H1 (cell line): ENCODE measurements at places on chromosomes 11 and 22. TPM values are rescaled to one million over a fixed set of nuclear protein-coding genes. Genes with fewer than 3 reads are reported as not detected.

BTG4 gene
- total RNA-seq, result not detected in 2 replicates

GRCh38 chr11:121672630-121673487 is 220.1 kb upstream of the SORL1-AS1 start:
- H3K27ac ChIP-seq, result no peak overlapping the region
- H3K36me3 ChIP-seq, result no peaks in the 10 kb centered on the region
- H3K4me1 ChIP-seq, result no peaks in the 10 kb centered on the region
- H3K4me3 ChIP-seq, result no peak overlapping the region
- no peak for DNase-seq
- no peaks in the 10 kb centered on the region for H3K27me3 ChIP-seq

POU2AF2 gene
- total RNA-seq, result not detected in 2 replicates

DNA sequence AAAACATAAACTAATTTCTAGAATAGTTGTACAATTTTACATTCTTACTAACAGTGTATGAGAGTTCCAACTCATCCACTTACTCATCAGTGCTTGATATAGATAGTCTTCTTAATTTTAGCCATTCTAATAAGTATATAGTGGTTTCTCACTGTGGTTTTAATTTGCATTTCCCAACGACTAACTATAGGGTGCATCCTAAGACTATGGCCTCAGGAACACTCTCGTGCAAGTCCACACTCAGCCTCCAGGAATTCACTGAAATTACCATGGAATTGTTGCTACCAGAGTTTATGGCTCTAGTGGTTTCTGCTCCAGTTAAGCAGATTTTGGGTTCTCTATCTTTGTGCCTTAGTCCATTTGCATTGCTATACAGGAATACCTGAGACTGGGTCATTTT is 60.1 kb upstream of the GUCY1A2 start:
- H3K36me3 ChIP-seq, result no peaks in the 10 kb centered on the region
- no peaks in the 10 kb centered on the region for H3K4me1 ChIP-seq
- no peak for DNase-seq
- no peak overlapping the region for H3K4me3 ChIP-seq
- H3K27ac ChIP-seq, result no peak overlapping the region
- H3K27me3 ChIP-seq, result no peaks in the 10 kb centered on the region

DNA sequence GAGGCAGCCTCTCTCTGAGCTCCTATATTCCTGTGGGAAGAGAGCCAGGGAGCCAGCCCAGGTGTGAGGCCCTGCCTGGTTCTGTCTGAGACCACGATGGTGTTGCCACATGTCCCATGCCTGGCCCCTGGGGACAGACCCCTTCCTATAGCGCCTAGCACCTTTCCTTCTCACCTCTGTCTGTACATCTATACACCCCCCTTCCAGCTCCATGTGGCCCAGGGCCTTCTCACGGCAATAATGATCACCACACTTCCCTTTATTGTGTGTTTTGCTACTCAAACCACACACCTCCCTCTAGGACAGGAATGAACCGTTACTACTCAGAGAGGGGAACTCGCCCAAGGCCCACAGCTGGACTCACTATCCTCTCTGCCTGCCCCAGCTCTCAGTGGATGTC is 12.8 kb downstream of the CD82 start:
- no peaks in the 10 kb centered on the region for H3K4me1 ChIP-seq
- H3K4me3 ChIP-seq, result no peak overlapping the region
- H3K27me3 ChIP-seq, result no peaks in the 10 kb centered on the region
- no peaks in the 10 kb centered on the region for H3K36me3 ChIP-seq
- no peak overlapping the region for H3K27ac ChIP-seq
- DNase-seq, result no peak

DNA sequence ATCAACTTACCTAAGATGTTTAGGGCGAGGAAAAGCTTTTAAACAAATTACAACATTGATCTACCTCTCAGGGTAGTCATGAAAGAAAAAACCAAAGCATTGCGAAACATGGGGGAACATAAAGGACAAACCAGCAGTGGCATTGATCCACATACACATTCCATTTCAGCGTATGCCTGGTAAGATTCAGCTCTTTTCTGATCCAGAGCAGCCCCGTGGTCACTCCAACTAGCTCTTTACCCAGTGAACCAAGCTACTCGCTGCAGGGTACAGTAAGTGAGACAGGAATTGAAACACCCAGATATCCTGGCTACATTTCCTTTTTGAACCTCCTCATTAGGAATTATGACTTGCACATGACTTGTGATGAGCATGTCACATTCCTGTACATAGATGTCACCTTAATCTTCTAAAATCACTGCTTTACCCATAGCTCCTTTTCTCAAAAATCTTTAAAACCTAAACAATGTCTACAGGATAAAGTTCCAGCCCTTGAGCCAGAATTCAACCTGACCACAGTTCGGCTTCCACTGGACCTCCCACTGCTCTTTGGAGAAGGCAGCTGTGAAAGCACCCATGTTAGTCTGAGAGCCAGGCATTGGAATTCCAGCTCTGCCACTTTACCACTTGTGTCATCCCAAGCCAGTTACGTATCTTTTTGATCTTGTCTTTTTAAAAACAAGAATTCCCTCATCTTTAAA is 42.9 kb upstream of the AKIP1 start:
- no peak overlapping the region for H3K27ac ChIP-seq
- H3K36me3 ChIP-seq, result no peaks in the 10 kb centered on the region
- DNase-seq, result no peak
- no peaks in the 10 kb centered on the region for H3K27me3 ChIP-seq
- H3K4me1 ChIP-seq, result no peaks in the 10 kb centered on the region; the same call in 1 of the 2 replicates

DNA sequence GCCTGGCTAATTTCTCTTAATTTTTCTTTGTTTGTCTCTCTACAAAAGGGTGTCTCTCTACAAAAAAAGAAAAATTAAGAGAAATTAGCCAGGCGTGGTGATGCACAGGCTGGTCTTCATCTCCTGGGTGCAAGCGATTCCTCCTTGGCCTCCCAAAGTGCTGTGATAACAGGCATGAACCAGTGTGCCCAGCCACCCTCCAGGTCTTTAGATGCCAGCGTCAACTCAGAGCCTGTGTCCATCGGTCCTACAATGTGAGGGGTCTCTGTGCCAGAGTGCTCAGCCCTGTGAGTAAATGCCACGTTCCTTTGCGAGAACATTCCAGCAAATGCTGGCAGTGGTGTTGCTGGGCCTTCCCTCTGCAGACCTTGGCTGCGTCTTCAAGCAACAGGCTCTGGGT is 62.7 kb downstream of the IGF2 start:
- no peaks in the 10 kb centered on the region for H3K4me1 ChIP-seq
- H3K27ac ChIP-seq, result no peak overlapping the region
- H3K36me3 ChIP-seq, result no peaks in the 10 kb centered on the region
- no peak for DNase-seq
- H3K27me3 ChIP-seq, result no peaks in the 10 kb centered on the region; the same call in 1 of the 2 replicates

SMC1B gene
- not detected in 2 replicates for total RNA-seq

DNA sequence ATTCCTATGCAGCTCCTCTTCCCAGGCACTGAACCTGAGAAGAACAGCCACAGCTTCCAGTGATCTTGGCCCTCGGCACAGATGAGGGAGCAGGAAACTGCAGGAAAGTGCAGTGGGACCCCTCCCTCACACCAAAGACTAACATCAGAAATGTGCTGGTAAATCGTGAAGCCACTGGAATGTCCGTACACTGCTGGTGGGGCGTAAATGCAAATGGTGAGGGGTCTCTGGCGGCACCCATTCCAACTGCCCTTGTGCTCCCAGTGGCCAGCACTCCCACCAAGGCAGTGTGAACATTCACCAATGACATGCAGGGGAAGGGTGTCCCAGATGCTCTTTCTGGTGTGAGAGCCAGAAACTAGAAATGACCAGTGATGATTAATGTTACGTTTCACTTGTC is 574.0 kb downstream of the BRD1 start:
- H3K27me3 ChIP-seq, result no peaks in the 10 kb centered on the region
- H3K36me3 ChIP-seq, result no peaks in the 10 kb centered on the region
- no peak for DNase-seq
- H3K27ac ChIP-seq, result no peak overlapping the region
- no peak overlapping the region for H3K4me3 ChIP-seq
- no peaks in the 10 kb centered on the region for H3K4me1 ChIP-seq

MYO7A gene
- 1.9 and 2.4 TPM in 2 replicates for total RNA-seq

GRCh38 chr22:25021976-25022711 is 69.6 kb downstream of the KIAA1671 start:
- no peak overlapping the region for H3K4me3 ChIP-seq
- H3K36me3 ChIP-seq, result no peaks in the 10 kb centered on the region
- DNase-seq, result no peak
- no peak overlapping the region for H3K27ac ChIP-seq
- no peaks in the 10 kb centered on the region for H3K4me1 ChIP-seq
- H3K27me3 ChIP-seq, result no peaks in the 10 kb centered on the region

DNA sequence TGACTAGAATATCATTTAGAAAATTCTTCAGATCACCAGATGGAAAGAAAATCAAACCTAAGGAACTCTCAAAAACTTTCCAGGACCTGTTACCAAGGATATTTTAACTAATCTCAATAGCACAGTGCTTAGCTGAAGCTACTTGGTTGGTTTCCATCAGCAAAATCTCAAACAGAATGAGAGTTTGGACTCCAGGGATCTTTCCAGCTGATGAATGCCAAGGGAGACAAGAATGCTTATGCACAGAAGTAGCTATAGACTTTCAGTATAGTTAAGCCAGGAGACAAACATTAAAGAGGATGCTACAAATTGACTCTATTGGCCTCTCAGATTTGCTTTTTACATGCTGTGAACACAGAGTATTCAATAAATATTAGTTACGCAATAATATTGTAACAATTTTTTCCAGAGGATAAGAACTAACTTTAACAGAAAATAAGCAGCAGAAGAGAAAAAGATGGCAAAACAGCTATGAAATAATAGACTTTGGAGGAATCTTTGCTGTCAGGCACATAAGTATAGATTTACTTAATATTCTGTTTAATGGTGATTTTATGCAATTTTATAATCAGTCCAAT is 331.4 kb downstream of the DLG2 start:
- no peaks in the 10 kb centered on the region for H3K4me1 ChIP-seq
- H3K27me3 ChIP-seq, result no peaks in the 10 kb centered on the region
- H3K4me3 ChIP-seq, result no peak overlapping the region
- H3K36me3 ChIP-seq, result no peaks in the 10 kb centered on the region
- no peak for DNase-seq

- DNase-seq, result no peak
- H3K36me3 ChIP-seq, result no peaks in the 10 kb centered on the region
- no peak overlapping the region for H3K27ac ChIP-seq
- H3K4me3 ChIP-seq, result no peak overlapping the region
These were observed 38.3 kb downstream of the SC5D start for GRCh38 chr11:121330614-121331435.

- peak overlapping the region; percentile 70 for H3K4me3 ChIP-seq
- H3K36me3 ChIP-seq, result no peaks in the 10 kb centered on the region
- H3K4me1 ChIP-seq, result peaks cover 11% of the 10 kb centered on the region
These were observed 1.2 kb downstream of the TSPO start for GRCh38 chr22:43152357-43153071.

DNA sequence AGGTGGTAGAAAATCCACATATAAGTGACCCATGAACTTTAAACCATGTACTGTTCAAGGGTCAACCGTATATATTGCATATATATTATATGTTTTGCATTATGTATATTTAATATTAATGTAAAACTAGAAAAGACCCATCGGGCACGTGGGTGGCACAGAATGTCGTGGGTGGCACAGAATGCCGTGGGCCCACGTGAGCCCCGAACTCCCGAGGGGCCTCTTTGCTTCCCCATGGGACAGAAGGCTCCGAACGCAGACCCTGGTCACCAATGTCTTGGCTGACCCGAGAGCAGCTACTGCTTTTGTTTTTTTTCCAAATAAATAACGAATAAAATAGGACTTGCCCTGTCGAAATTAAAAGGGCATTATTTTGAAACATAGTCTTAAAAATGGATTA is 415.4 kb downstream of the BRD1 start:
- no peak for DNase-seq
- H3K27me3 ChIP-seq, result no peaks in the 10 kb centered on the region
- H3K4me3 ChIP-seq, result no peak overlapping the region

OR4A16 gene
- total RNA-seq, result not detected in 2 replicates

DNA sequence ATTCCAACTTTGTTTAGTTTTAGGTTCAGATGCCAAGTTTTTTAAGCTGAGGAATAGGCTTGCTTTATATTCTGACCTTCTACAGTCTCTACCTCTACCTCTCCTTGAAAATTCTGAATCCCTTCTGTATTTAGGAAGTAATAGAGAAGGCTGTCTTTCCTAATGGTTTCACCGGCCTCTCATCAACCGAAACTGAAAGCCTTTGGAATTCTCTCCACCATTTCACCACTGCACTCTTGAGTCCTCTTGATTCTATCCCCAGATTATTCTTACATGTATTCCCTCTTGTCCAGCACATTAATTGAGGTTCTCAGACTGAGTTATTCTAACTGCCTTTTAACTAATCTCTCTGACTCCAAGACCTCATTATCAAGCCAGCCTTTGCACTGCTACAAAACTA is 67.7 kb upstream of the PICALM start:
- H3K4me3 ChIP-seq, result no peak overlapping the region
- H3K27me3 ChIP-seq, result no peaks in the 10 kb centered on the region
- no peak for DNase-seq
- H3K27ac ChIP-seq, result no peak overlapping the region
- no peaks in the 10 kb centered on the region for H3K36me3 ChIP-seq

SLC7A4 gene
- 0.27 TPM in 1 of 2 replicates, not detected in the other for total RNA-seq

RCE1 gene
- total RNA-seq, result 33.7 and 35.8 TPM in 2 replicates

GRCh38 chr22:26516503-26516902 is 4.2 kb upstream of the TFIP11 start:
- no peaks in the 10 kb centered on the region for H3K27me3 ChIP-seq
- no peak for DNase-seq
- peaks cover 1% of the 10 kb centered on the region; the same call in 1 of the 2 replicates for H3K4me1 ChIP-seq
- no peaks in the 10 kb centered on the region for H3K36me3 ChIP-seq
- H3K27ac ChIP-seq, result no peak overlapping the region

GRCh38 chr11:2473361-2474058 is 28.7 kb downstream of the KCNQ1 start:
- H3K27ac ChIP-seq, result no peak overlapping the region
- no peaks in the 10 kb centered on the region for H3K36me3 ChIP-seq
- no peak for DNase-seq
- no peaks in the 10 kb centered on the region for H3K4me1 ChIP-seq

- DNase-seq, result no peak
- no peak overlapping the region for H3K27ac ChIP-seq
- no peak overlapping the region for H3K4me3 ChIP-seq
- peaks cover 3% of the 10 kb centered on the region for H3K4me1 ChIP-seq
These were observed 90.4 kb upstream of the PARVA start for GRCh38 chr11:12287009-12287373.

UCP3 gene
- total RNA-seq, result 0.92 and 1.3 TPM in 2 replicates

- H3K27ac ChIP-seq, result no peak overlapping the region
- H3K4me1 ChIP-seq, result no peaks in the 10 kb centered on the region
- H3K4me3 ChIP-seq, result no peak overlapping the region
- no peaks in the 10 kb centered on the region for H3K27me3 ChIP-seq
- no peaks in the 10 kb centered on the region for H3K36me3 ChIP-seq
These were observed 61.6 kb upstream of the PPARA start for GRCh38 chr22:46088541-46089311.

WT1 gene
- total RNA-seq, result 0.17 and 0.21 TPM in 2 replicates
